Suppressor macrophage treated with lipopolysaccharide for 1 hour (primary cell): ENCODE measurements at places on chromosomes 6 and 20.
A peak's percentile ranks its signal among the peaks of the same experiment; 100 is the strongest.

GRCh38 chr6:81802356-81802755 is 49.9 kb upstream of the TENT5A start:
- no peak for DNase-seq

DNA sequence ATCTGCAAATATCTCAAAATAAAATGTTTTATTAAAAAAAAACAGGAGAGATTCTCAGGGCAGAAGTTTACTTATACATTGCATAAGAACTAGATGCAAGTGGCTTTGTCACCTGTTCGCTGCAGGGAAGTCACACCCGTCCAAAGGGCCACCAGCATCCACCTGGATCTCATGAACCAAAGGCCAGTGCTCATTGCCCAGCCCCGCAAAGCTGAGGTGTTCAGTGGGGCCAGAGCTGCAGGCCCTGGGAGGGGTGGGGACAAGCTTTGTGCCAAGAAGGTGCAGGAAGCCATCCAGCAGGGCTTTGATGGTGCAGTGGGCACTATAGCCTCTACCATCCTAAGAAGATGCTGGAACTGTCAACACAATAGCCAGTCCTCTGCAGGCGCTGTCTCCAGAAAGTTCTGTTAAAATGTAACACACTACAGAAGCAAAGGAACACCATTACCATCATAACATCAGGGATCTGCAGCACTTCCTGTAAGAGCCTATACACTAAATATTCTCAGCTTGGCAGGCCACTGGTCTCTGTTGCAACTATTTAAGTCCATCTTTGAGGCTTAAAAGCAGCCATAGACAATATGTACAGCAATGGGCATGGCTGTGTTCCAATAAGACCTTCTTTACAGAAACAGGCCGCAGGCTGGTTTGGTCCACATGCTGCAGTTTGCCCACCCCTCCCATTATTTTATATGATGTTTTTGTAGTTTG is 15.7 kb upstream of the CD93 start:
- no peak for DNase-seq

GRCh38 chr6:167907837-167908681 is 81.3 kb downstream of the AFDN start:
- peak; percentile 34 for DNase-seq

GRCh38 chr20:45291526-45291925 is 15.1 kb upstream of the RBPJL start:
- DNase-seq, result no peak

DNA sequence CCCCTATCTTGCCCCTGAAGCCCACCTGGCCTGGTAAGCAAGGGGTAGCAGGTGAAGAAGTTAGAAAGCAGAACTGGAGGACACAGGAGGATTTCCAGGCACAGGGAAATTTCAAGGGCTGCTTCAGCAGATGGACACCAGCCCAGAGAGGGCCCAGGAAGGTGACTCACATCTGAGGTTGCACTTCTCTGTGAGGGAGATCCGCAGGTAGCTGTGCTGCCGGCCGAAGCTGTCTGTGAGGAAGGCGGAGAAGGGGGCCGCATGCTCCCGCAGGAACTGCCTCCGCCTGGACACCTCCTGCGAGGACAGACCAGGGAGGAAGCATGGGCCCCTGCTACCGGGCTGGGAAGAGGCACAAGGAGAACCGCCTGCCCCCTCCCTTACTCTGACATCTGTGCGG is 7.1 kb downstream of the MOCS1 start:
- DNase-seq, result no peak

DNA sequence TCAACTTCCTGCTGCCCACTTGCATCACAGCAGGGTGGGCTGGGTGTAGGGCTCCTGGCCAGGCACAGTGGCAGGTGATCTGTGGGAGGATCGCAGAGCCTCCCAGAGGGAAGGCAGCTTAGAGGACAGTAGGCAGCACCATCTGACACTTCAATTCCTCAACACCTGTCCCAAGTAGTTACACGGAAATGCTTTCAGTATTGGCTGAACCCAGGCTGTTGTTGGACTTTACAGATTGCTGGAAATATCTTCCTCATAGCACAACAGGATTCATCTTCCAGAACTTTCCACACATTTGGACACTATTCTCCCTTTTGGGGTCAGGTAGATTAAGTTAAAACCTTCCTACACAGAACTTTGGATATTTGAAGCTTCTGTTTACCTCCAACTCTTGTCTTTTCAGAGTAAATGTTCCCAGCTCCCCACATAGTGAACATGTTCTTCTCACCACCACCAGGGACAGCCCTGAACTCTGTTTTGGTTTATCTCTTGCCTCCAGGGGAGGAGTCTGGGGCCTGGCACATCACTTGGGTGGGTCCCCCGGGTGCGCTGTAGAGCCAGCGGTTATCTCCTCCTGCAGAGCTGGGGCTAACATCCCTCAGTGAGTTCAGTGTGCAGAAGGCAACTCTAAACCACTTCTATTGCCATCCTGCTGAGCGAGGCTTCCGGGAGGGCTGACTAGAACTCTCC is 3.5 kb upstream of the SLC22A2 start:
- no peak for DNase-seq

GRCh38 chr6:16632101-16632500 is 129.2 kb downstream of the ATXN1 start:
- peak; percentile 27 for DNase-seq

DNA sequence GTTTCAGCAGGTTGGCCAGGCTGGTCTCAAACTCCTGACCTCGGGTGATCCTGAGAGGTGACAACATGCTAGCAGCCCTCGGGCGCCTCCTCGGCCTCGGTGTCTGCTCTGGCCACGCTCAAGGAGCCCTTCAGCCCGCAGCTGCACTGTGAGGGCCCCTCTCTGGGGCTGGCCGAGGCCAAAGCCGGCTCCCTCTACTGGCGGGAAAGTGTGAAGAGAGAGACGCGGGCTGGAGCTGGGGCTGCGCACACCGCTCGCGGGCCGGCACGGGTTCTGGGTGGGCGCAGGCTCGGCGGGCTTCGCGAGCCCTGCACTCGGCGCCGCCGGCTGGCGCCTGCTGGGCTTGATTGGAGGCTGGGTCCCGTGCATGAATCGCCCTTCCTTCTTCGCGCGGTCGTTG is 80.8 kb upstream of the RBM24 start:
- no peak for DNase-seq

DNA sequence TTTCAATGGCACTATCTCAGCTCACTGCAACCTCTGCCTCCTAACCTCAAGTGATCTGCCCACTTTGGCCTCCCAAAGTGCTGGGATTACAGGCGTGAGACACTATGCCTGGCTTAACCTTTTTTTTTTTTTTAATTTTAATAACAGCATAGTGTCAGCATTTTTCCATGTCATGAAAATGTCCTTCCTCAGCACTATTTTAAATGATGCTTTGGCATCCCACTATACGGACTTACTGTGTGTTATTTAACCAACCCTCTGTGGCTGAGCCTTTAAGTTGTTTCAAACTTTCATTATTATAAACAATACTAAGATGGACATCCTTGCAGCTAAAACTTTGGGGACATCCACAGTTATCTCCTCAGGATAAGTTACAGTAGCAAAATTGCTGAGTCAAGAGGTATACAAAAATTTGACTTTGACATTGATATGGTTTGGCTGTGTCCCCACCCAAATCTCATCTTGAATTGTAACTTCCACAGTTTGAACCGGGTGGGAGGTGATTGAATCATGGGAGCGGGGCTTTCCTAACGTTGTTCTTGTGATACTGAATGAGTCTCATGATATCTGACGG is 123.8 kb upstream of the JARID2 start:
- DNase-seq, result no peak
